Hindlimb muscle (tissue), 1 donor: ENCODE measurements at places on chromosomes 2 and 18. TPM values are rescaled to one million over a fixed set of nuclear protein-coding genes. Genes with fewer than 3 reads are reported as not detected.

DNA sequence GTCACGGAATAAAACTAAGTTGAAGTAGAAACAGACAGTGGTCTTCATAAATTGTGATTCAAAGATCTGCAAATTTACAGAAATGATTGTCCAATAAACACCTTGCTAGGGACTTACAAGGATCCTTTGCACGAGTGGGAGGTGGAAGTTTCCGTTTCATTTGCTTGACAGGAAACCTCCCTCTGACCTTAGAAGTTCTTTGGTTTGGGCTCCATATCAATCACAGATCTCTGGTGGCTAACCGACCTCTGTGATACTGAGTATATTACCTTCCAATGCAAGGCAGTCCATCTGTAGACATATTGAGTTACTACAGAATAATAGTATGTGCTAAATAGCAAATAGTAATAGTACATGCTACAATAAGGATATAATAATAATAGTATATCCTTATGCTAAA is 33.7 kb upstream of the RNF152 start:
- DNase-seq = no peak

The L3MBTL4 gene
- 1.2 TPM for polyA plus RNA-seq

DNA sequence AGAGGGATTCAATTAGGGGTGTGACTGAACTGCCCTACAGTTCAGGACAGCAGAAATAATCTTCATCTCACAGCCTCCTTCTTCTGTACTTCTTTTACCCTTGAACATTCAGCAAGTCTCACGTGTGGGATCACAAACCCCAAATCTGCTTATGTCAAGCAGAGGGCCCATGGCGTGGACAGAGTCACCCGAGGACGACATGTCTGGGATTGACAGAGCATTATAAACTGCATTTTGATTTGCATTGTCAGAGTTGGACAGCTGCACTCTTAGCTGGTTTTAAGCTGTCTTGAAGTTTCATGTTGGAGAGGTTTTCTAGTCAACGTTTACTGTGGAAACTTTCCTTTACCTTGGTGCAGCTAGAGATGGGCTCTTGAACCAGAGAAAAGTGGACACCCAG is 26.4 kb downstream of the MGAT5 start:
- no peak for DNase-seq

- no peak for DNase-seq
These were observed 3.7 kb upstream of the KIF1A start for GRCh38 chr2:240823449-240824336.

DNA sequence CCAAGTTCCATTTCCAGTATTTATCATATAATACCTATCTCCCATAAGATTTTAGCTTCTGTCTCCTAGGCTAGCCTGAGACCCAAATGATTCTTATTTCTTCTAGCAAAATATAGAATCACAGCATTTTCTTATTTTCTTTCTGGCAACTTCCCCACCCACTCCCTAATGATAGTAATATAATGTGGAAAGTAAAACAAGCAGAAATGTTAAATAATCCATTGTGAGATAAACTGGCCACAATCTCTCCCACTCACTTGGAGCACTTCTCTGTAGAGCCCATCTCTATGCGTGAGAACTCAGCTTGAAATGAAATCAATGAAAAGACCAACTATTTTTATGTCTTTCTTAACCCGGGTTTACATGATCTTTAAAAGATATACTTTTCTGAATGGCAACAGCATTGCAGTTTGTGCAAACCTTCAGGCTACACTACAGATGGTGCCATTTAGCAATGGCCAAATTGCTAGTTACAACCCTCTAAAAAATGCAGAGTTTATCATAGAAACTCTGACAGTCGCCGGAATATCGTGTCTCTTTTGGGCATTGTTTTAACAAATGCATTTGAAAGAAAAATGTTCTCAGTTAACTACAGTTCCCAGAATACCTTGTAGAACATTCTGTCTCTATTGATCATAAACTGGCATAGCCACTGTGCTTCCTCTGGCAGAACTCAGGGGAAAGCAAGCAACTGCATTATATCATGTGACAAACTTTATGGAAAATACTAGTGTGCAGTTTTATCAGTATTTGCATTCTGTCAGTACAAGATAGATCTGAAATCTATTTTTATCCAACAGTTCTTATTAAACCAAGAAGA is 1407.4 kb upstream of the ZEB2 start:
- DNase-seq = no peak

GRCh38 chr18:37435996-37436395 is 129.6 kb downstream of the CELF4 start:
- DNase-seq = no peak

- no peak for DNase-seq
These were observed 17.8 kb downstream of the IL1RL2 start for GRCh38 chr2:102204638-102205037.
